CD4-positive, alpha-beta T cell treated with Interleukin-2 at 100 ng/mL for 4 hours (primary cell): ENCODE measurements at places on chromosomes 3 and 15.

DNA sequence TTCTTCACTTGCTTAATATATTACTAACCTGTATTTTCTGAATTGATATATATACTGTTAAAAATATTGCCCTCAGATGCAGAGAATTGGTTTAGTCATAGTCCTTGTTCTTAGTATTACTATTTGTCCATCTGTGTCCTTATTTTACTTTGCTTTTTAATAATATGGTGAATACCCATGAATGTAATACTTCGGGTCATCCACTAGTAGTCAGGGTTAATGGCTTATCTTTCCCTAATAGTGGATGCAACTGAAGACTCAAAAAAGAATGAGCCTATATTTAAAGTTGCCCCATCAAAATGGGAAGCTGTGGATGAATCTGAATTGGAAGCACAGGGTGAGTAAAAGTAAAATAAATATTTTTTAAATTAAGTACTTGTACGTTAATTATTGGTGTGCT is 36.5 kb downstream of the U2SURP start:
- no peak for DNase-seq

GRCh38 chr3:52998771-52999513 is 46.9 kb downstream of the SFMBT1 start:
- DNase-seq: no peak

- DNase-seq: no peak
These were observed 71.0 kb downstream of the ADAMTS7 start for GRCh38 chr15:78739996-78740903.

DNA sequence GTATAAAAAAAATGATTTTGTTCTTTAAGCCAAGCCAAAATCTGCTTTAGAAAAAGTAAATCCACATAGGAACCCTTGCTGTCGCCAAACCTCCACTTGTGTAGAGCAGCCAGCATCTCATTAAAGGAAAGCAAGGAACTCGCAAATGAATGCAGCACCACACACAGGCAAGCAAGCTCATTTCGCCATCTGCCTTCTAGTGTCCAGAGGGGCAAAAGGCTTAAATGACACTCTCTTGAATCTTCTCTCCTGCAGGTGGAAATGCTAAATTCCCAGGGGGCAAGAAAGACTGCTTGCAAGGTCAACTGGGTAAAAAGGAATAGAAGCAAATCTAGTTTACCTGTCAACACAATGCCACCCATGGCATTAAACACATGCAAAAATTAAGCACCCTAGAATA is 2.4 kb downstream of the MB21D2 start:
- no peak for DNase-seq

GRCh38 chr15:90099868-90100831 is 2.1 kb downstream of the IDH2 start:
- no peak for DNase-seq

DNA sequence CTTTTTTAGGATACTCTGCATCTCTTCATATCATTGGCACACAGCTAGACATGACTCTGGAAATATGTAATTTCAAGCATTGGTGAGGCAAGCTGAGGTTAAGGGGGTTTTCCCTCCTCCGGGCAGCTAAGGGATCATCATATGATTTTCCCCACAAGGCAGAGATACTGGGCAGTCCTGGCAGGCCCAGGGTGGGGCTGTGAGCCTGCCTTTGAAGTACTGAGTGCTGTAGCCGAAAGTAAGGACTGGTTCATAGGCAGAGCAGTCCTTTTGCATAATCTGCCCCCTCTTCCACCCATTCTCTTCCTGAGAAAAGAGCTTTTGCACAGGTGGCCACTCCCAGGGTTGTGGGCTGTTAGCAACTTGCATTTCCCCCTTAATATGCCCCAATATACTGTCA is 168.8 kb upstream of the MANF start:
- no peak for DNase-seq

DNA sequence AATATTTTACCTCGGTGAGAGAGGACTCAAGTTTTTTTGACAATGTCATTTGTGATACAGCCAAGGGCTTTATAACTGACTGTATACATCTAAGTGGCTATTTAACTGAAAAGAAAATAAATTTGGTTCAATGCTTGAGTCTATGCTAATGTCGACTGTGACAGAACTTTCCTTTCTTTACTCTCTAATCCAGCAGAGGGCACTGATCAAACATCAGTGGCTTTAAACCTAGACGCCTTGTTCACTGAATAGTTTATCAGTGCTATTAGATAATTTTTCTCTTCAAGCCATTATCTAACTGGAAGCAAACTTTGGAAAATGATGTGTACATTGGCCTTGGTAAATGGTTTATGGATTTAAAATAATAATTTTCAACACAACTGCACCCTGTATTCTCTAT is 285.1 kb downstream of the CHL1 start:
- no peak for DNase-seq

DNA sequence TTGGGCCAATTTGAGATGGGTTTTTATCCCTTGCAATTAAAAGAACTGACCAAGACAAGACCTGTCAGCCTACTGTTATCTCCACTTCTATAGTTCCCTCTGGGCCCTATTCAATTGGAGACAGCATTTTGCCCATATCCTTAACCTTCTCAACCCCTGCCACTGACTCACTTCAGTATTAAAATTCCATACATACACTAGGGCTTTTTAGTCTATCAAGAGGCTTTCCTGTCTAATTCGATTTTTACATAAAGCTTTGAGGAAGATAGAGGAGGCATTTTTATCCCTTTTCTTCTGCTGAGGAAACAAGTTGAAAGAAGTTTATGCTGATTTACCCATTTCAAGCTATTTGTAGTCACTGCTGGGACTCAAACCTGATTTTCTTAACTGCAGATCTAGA is 51.1 kb downstream of the GTF2E1 start:
- DNase-seq: no peak

DNA sequence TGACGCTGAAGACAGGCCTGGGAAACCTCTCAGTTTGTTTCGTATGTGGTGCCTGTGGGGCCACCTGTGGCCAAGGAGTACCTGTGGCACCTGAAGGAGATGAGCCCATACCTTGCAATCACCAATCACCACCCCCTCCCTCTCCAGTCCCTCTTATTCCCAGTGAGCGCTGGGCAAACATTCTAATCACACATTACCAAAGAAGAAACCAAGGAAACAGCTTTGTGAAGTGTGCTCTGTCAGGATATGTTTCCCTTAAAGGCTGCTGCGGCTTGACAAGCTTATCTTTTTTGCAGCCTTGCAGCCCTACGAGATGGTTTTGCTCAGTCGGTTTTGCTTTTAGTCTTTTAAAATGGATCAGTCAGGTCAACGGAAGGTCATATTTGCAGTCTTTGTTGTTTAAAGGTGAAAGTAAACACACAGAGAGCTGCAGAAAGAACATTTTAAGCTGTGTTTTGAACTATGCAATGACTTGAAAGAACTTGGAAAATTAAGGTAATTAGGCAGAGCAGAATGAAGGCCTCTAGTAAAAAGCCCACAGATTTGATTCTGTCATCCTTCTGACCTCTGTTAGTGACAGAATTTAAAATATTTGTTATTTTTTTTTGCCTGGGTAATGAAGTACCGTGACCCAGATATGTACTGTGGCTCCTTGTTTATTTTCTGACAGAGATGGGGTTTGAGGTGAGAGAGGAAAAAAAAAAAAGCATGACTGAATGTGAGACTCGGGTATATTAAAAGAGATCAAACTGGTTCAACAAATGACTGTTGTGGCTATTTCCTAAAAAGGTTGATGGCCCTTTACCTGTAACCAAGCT is 461.4 kb downstream of the NSUN3 start:
- DNase-seq: no peak

DNA sequence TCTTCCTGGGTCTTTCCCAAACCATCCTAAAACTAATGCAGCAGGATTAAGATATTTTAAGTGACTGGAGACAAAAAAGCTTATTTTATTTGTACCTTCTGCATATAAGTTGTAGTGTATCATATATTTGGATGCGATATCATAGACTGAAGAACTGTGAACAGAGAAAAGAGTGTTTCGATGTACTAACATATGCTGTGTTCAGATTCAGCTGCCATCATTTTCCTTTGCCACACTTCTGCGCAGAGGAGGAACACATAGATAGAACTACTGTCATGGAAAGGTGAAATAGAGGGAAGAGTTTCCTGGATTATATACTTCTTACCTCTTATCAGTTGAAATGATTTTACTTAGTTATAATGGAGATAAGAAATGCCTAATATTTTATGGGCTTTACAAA is 95.5 kb upstream of the CNTN3 start:
- DNase-seq: no peak

- no peak for DNase-seq
These were observed 8.1 kb downstream of the NKTR start for GRCh38 chr3:42608581-42608980.

DNA sequence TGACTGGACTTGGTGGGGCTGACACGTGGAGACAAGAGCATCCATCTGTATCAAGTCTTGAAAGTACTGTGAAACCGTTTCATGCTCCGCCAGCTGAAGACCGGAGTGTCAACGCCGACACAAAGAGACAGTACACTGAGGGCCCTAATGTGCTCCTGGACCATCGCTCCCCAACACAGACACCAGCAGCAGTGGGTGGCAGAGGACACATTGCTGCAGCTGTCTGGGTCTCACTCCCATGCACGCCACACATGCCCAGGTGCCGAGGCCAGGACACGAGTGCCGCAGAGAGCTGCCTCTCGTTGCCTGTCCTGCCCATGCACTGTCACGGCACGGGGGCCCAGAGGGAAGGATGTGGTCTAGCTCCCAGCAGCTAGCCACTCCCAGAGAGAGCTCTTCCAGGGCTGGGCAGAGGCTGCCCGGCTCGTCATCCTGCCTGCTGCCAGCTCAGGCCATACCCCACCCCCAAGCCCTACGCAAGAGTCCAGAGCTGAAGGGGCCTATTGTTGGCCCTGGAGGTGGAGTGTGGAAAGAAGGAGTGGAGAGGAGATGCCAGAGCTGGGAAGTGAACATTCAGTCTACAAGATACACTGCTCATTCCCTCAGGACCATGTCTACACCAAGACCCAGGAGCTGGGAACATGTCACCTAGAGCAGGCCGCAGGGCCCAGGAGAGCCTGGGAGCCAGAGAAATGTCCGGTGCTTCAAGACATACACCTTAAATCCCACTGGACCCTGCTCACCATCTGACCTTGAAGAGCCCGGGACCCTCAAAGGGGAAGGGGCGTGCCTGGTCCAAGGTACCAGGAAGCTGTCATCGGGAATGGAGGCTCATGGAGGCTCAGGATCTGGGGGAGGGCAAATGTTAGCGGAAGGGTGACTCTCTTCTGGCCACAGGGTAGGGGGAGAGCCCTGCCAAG is 7.7 kb downstream of the TNK2 start:
- DNase-seq: peak; percentile 26

GRCh38 chr3:13235897-13236296 is 162.7 kb upstream of the IQSEC1 start:
- no peak for DNase-seq

DNA sequence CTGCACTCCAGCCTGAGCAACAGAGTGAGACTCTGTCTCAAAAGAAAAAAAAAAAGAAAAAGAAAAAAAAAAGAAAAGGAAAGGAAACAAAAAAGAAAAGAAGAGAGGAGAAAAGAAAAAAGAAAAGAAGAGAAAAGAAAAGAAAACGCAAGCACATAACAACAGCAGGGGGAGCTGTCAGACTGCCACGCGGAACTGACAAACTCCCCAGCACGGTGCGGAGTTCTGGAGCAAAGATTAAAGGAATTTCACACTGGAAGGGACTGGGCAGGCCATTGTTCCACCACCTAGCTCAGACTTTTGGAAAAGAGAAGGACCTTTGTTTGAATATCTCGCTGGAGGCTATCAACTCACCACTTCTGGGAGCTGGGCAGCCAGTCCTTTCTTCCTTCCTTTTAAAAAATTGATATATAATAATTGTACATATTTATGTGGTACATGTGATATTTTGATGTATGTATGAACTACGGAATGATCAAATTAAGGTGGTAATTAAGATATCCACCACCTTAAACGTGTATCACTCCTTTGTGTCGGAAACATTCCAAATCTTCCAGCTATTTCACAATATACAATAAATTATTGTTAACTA is 40.5 kb downstream of the DPPA2 start:
- DNase-seq: no peak

GRCh38 chr3:99313485-99313884 is 324.9 kb upstream of the COL8A1 start:
- DNase-seq: no peak

- DNase-seq: no peak
These were observed 11.3 kb upstream of the KAT2B start for GRCh38 chr3:20028905-20029331.

DNA sequence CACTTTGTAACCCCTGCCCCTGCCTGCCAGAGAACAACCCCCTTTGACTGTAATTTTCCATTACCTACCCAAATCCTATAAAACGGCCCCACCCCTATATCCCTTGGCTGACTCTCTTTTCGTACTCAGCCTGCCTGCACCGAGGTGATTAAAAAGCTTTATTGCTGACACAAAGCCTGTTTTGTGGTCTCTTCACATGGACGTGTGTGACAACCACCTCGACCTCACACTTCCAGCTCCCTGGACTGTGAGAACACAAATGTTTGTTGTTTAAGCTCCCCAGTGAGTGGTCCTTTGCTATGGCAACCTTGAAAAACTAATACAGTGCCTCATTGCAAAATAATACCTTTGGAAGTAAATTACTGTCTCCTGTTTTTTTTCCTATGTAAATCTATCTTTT is 299.2 kb upstream of the POU1F1 start:
- DNase-seq: no peak

GRCh38 chr15:98610991-98611390 is 37.3 kb upstream of the IGF1R start:
- no peak for DNase-seq

DNA sequence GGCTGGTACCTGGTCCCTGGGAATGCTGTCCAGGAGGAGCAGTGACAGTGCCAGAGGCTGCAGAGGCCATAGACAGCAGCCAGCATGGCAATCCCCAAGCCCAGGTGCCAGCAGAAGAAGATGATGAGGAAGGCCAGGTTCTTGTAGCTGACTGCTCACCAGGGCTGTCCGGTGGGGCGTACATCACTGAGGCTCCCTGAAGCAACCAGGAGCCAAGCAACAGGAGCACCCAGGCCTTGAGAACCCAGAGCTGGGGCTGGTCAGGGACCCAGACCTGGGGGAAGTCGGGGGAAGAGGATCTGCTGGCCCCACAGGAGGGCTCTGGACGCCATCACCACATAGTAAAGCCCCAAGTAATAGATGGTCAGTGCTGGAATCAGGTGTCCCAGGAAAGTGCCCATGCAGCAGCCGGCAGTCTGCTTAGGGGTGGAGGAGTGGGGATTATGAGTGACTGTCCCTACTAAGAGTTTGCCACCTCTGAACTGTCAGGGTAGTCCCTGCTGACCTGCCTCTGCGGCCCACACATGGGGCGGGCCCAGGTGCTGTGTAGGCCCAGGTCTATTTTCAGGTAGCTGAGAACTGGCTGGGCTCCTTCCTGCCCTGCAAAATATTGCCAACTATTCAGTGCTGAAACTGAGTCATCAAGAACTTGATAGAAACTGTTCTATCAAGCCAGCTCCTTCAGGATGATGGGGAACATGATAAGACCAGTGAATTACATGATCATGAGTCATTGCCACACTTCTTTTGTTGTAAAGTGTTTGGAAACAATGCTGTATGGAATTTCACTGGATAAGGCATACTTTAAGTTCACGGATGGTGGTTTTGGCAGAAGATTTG is 68.7 kb downstream of the CHRD start:
- DNase-seq: no peak

DNA sequence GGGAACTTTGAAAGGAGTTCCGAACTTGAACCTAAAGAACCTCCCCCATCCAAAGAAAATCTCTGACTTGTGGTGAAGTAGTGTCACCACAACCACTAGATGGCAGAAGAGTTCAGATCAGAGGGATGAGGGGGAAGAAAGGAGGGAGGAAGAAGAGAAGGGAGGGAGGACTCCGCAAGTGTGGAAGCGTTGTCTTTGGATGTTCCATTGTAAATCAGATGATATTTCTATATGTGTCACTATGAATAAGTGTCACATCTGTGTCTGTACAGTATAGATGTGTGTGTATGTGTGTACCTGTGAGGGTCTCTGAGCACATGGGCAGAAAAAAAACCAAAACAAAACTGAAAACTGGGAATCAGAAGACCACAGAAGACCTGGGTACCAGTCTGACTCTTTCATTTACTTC is 16.9 kb downstream of the SLC24A1 start:
- peak; percentile 71 for DNase-seq
